Activated CD4-positive, CD25-positive, alpha-beta regulatory T cell (primary cell): ENCODE measurements at places on chromosomes 3 and 15.

DNA sequence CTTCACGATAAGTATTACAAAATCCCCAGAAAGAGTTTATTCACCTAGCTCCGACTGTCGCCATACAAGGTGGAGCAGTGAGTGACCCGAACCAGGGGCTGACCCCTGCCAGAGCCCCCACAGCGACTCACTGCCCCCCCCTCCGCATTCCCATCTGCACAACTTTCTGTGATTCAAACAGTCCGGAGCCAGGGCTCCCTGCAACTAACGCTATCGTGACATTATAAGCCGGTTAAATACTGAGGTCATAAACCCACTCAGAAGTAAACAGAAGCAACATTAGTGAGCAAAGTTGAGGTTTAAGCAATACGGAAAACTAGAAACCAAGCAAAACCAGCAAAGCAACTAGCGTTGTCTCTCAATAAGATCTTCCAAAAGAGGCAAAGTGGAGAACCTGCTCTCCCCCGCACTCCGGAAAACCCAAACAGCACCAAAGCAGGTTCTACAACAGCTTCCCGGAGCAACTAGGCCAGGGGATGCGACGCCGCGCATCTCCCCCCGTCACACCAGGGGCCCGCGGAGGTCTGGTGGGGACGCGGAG, 642 bp downstream of the SCAP start:
- DNase-seq, result no peak

GRCh38 chr3:52433328-52433995, 11.4 kb downstream of the SEMA3G start:
- DNase-seq, result no peak

GRCh38 chr3:31346542-31346979, 186.2 kb upstream of the STT3B start:
- DNase-seq, result no peak

GRCh38 chr3:52339612-52340011, 23.5 kb downstream of the DNAH1 start:
- DNase-seq, result peak; percentile 18

DNA sequence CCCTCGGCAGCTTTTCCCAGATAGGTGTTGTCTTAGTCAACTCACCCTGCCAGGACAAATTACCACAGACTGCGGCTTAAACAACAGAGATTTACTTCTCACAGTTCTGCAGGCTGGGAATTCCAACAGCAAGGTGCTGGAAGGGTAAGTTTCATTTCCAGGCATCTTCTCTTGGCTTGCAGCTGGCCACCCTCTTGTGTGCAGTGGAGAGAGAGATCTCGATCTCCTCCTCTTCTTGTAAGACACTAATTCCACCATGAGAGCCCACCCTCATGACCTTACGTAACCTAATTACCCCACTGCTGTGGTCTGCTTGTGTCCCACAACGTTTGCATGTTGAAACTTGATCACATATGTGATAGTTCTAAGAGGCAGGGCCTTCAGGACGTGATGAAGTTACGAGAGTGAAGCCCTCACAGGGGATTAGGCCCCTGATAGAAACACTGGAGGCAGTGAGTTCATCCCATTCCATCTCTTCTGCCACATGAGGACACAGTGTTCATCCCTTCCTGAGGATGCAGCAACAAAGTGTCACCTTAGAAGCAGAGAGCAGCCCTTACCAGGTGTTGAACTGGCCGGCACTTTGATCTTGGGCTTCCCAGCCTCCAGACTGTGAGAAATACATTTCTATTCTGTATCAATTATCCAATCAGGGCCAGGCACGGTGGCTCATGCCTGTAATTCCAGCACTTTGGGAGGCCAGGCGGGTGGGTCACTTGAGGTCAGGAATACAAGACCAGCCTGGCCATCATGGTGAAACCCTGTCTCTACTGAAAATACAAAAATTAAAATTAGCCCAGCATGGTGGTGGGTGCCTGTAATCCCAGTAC, 247.7 kb downstream of the PLCL2 start:
- no peak for DNase-seq

GRCh38 chr3:102353805-102354204, 81.0 kb upstream of the ZPLD1 start:
- no peak for DNase-seq

GRCh38 chr3:123048480-123049237, 18.2 kb upstream of the PDIA5 start:
- no peak for DNase-seq

- no peak for DNase-seq
These were observed 260.7 kb downstream of the OPA1 start for GRCh38 chr3:193853511-193854219.

- no peak for DNase-seq
These were observed 150.7 kb downstream of the NLGN1 start for GRCh38 chr3:173548261-173548660.

DNA sequence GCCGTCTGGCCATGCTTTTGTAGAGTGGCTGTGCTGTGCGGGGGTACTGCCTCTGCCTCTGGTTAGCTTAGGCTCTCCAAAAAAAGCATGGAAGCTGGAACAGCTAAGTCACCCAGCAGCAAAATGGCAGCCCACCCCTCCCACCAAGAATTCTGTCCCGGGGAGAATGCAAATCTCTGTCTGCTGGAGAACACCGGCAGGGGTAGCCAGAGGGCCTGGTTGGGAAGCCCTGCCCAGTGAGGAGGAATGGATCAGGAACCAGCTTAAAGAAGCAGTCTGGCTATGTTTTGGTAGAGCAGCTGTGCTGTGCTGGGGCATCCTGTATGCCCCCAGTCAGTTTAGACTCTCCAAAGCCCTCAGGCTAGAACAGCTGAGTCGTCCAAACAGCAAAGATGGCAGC, 56.2 kb upstream of the PTPRG start:
- no peak for DNase-seq

DNA sequence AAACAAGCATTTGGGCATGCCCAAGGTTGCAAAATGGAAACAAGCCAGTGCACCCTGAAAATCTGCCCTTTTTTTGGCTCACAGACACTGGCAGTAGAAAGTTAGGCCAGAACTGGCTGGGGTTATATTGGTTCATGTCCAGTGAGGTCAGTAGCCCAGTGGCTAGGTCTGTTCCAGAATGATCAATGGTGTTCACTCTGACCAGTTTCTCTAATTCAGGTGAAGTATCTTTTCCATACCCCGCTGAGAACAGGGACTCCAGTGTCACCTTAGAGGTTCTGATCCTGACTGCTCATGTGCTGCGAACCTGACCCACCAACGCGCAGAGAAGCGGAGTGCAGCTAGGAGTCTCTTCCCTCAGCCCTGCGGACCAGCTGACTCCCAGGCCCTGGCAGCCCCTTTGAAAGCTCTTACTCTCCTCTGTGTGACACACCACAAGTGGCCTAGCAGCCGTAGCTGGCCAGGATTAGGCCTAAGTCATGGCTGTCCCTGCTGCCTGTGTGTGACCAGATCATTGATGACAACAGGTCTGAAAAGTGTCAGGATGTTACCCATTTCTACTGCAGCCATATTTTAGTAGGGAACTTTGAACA, 123.5 kb downstream of the GHSR start:
- no peak for DNase-seq

DNA sequence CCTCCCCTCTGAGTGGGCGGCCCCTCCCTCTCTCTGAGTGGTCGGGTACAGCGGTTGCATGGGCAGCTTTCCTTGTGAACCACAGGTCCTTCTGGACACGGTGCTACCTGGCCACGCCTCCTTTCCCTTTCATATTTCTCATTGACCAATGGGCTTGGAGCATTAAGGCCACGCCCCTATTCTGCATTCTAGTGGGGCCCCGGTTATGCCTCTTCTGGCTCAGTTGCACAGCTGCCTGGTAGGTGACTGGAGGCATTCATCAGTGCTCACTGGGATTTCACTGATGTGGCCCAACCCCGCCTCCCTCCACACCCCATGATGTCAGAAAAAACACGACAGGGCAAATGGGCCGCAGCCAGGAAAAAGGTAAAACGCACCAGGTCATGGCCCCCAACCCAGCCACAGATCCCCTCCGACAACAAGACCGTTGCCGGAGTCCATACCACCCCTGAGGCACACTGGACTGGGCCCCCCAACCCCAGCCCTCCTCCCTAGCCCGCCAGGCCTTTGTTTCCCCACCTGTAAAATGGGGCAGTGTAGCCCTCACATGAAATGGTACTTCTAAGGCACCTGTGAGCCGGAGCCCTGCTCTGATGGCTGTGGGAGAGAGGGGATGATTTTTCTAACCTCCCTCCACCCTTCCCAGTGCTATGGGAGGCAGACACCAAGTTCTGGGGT, 26.3 kb downstream of the NGRN start:
- no peak for DNase-seq

DNA sequence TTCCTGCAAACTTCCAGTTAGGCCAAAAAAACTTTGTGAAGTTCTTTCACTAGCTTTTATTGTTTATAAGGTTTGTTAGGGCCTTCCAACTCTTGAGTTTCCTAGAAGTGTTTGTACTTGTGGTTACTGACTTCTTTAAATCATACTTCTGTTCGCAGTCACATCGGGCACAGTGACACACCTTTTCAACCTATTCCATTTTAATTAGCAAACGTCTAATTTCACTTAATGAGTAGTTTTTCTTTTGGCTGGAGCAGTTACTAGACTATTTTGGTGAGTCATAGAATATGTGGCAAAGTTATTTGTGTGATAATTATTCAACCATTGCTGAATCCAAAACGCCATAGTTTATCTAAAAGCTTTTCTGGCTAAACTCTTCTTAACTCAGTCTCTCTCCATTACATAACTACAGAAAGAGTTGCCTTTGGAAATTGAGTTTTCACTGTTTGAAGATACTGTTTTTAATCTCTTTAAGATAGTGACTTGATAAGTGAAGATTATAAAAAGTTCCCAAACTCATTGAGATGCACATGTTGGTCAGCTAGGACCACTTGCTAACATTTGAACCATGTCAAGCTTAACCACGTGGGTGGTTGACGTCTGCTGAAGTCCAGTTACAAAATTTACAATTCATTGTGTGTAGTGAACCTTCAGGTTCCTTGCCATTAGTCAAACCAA, 21.5 kb downstream of the CNOT10 start:
- no peak for DNase-seq

GRCh38 chr15:90819390-90819789, 49.0 kb upstream of the FURIN start:
- DNase-seq, result no peak
